NAMALWA (cell line): ENCODE measurements at places on chromosomes 3 and 15.
A peak's percentile ranks its signal among the peaks of the same experiment; 100 is the strongest.

DNA sequence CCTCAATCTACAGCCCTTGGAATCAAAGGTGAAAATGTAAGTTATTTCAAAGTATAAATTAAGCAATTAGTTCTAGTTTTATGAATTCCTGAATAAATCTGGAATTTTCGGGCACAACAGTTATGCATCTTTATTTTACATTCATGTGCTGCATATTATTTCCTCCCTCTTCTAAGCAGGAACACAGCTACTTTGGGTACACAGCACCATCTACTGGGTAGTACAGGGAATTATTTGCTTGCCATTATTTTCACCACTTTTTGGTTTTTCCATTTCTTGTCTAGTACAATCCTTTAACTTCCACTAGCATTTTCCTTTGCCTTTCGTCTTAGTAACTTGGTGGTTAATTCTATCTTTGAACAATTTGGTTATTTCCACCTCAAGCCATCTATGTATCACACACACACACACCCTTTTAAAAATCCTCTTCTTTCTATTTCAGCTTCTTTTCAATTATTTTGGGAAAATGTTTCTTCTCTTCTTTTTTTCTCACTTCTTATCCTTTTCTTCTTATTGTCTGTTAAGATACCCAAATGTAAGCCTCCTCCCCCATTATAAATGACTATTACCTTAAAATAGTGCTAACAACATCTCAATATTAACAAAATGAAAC is 451.0 kb downstream of the MFSD1 start:
- peak; percentile 68 for DNase-seq

GRCh38 chr3:22542311-22542710 is 660.8 kb upstream of the UBE2E2 start:
- DNase-seq, result no peak

DNA sequence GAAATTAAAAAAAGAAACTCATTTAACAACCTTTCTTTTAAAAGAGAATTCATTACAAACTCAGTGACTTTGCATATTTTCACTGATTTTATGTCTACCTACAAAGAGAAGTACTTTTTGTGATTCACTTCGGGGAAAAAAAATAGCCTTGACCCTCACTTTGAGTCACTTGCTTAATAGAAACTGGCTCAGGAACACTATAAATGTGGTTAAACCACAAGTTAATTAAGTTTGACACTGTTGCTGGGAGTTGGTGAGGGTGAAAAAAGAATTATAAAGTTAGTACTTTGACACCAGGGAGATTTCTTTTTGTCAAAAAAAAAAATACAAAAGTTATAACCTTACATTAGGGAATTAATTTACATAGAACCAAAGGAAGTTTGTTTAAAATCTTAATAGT is 810.9 kb downstream of the NR2F2 start:
- no peak for DNase-seq

DNA sequence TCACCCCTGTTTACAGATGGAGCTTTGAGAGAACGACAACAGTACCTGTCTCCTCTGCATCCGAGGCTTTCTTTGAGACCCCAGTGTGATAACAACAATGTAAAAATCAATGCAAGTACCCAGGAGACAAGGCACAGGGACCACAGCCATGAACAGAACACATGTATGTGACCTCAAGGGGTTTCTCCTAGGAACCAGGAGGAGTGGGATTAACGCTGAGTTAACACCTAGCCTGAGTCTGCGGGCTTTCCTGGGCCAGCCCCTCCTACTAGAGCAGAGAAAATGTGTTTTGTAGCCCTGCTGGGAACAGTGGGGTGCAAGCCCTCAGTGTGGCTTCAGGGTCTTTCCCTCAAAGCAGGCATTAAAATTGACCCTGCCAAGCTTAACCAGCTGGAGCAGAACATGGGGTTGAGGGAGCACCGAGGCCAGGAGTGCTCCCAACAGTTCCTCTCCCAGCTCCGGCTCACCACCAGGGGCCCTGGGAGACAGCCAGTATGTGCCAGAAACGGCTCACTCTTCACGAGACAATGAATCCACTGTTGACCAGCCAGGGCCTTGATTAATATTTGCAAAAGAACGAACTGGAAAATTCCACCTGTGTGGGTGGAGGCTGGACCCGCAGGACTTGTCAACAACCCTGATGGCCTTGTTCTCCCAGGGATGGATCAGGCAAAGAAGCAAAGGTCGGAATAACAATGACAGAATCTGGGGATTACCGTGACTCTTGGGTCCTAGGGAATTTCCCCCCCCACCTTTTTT is 3.6 kb downstream of the CHDH start:
- DNase-seq, result no peak

- no peak for DNase-seq
Observed at GRCh38 chr3:46356909-46357308, 3.0 kb downstream of the CCR2 start.

GRCh38 chr3:40120806-40121205 is 188.7 kb upstream of the EIF1B start:
- no peak for DNase-seq

- DNase-seq, result no peak
Observed at GRCh38 chr15:99983886-99984286, 250.6 kb upstream of the LYSMD4 start.
